Stimulated activated CD8-positive, alpha-beta memory T cell treated with anti-CD3 and anti-CD28 coated beads, Interleukin-2, amount 100 ng/mL, for 1 hour (primary cell): ENCODE measurements at places on chromosomes 11 and 22.

GRCh38 chr11:120538707-120539106 lies 27.2 kb downstream of the GRIK4 start:
- DNase-seq: no peak

- DNase-seq: no peak
Observed at GRCh38 chr11:57471496-57471895, 11.2 kb downstream of the RTN4RL2 start.

DNA sequence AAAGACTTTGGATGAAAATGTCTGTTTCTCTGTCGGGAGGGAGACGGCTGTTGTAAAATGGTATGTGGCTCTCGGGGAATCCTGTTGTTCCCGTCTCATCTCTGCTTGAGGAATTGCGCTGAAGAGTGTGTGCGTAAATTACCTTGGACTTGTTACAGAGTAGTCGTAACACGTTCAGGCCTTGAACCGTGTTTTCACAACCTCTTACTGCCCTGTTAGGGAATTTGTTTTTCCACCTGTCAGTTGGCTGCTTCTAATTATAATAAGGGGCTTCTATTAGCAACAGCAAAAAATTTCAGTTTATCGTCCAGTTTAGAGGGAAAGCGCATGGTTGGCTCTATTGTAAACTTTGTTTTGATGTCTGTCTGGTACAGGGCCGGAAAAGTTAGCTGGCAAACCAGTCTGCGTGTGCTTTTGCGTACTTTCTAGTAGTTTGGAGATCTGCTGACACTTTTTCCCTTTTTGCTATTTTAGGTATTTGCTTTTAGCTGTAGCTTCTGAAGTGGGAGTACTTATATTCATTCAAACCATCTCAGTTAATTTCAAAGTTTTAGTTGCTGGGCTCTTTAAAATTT lies 1.5 kb downstream of the HIPK3 start:
- DNase-seq: no peak

- DNase-seq: no peak
Observed at GRCh38 chr22:23713696-23714595, 23.1 kb downstream of the RGL4 start.

DNA sequence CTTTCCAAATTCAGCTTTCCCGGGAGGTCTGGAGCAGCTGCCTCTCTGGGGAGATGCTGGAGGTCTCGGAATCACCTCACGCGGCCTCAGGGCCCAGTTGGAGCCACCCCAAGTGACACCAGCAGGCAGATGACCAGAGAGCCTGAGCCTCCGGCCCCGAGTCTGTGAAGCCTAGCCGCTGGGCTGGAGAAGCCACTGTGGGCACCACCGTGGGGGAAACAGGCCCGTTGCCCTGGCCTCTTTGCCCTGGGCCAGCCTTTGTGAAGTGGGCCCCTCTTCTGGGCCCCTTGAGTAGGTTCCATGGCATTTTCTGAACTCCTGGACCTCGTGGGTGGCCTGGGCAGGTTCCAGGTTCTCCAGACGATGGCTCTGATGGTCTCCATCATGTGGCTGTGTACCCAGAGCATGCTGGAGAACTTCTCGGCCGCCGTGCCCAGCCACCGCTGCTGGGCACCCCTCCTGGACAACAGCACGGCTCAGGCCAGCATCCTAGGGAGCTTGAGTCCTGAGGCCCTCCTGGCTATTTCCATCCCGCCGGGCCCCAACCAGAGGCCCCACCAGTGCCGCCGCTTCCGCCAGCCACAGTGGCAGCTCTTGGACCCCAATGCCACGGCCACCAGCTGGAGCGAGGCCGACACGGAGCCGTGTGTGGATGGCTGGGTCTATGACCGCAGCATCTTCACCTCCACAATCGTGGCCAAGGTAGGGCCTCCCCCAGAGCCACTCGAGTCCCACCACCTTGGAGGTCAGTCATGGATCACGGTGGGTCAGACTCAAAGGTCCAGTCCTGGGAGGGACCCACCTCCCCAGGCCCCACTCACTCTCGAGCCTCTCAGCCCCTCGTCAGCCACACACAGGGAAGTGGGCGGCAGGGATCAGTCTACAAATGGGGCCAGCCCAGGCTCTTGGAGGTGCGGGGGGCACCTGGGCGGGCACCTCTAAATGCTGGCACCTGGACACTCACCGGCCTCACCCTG lies 525 bp downstream of the SLC22A12 start:
- DNase-seq: no peak

- DNase-seq: no peak
Observed at GRCh38 chr11:79902493-79902892, 461.7 kb upstream of the TENM4 start.

DNA sequence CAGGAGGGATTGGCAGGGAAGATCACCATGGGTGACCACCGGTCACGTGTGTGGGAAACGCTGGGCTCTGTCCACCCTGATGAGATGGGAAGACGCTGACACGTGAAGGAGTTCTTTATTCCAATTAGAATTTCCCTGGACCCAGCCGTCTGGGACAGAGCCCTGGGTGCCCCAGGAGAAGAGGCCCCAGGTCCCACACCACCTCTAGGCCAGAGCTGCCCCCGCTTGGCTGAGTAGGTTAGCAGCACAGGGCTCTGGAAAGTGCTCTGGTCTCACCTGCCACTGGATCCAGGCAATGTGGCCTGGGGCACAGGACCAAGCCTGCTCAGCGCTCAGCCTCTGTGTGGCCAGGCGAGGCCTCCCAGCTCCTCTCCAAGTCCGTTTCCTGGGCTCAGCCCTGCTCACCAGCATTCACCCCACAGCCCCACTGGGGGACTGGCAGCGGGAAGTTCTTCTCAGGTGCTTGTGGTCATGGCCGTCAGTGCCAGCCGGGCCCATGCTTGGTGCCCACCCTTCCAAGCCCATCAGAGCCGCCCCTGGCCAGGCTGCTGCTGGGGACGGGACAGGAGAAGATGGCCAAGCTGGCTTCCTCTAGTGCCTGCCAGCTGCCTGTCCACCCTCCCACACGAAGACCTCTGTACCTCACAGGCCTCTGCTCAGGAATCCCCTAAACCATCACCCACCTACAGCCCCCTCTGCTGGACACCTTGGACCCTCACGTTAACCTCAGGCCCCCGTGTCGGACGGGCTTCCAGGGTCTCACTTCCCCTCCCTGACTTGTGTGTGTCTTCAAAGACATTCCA lies 62.5 kb upstream of the FGF3 start:
- no peak for DNase-seq

DNA sequence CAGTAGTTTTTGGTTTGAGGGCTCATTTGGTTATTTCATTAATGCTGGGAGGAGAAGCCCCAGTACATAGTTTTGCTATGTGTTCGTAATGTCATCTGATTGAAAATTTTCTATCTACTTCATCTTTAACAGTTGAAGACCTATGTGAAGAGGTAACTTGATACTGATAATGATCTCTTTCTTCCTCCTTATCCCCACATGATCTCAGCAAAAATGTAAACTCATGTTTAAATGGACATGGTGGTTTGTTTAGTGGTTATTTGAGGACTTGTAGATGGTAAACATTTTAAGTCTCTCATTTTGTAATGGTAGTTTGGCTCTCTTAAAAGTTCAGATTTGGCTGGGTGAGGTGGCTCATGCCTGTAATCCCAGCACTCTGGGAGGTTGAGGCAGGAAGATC lies 53.7 kb upstream of the SPTBN2 start:
- no peak for DNase-seq

DNA sequence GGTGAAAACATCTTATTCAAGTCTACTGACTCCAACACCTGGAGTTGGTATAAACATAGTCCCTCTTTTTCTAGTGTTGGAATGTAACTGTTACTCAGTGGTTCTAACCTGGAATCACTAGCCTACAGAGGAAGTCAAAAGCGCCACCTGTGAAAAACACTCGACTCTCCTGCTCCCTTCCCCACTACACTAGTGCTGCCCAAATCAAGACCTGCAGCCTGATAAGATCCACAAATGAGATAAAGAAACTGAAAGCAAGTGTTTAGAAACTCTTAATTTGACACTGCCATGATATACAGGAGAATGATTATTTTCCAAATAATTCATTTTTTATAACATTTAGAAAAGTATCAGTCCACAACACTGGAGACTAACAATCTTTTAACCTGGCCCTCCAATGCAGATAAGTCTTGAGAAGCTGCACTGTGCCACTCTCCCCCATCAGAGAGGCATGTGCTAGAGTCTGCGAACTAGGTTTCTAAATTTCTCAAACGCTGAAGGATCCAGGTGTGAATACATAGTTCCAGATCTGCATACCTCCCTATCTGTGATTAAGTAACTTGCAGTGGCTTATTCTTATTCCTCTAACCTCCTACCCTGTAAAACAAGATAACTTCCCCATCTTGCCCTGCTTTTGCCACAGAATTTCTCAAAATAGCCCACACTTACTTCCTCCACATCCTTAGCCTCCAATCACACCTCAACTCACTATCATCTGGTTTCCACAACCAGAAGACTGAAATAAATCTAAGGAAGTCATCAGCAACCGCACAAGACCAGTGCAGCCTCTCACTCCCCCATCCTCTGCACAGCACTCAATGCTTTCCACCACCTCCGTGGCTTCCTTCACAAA lies 88.1 kb downstream of the RRAS2 start:
- DNase-seq: no peak

- DNase-seq: no peak
Observed at GRCh38 chr11:2675540-2675939, 24.3 kb downstream of the KCNQ1OT1 start.

DNA sequence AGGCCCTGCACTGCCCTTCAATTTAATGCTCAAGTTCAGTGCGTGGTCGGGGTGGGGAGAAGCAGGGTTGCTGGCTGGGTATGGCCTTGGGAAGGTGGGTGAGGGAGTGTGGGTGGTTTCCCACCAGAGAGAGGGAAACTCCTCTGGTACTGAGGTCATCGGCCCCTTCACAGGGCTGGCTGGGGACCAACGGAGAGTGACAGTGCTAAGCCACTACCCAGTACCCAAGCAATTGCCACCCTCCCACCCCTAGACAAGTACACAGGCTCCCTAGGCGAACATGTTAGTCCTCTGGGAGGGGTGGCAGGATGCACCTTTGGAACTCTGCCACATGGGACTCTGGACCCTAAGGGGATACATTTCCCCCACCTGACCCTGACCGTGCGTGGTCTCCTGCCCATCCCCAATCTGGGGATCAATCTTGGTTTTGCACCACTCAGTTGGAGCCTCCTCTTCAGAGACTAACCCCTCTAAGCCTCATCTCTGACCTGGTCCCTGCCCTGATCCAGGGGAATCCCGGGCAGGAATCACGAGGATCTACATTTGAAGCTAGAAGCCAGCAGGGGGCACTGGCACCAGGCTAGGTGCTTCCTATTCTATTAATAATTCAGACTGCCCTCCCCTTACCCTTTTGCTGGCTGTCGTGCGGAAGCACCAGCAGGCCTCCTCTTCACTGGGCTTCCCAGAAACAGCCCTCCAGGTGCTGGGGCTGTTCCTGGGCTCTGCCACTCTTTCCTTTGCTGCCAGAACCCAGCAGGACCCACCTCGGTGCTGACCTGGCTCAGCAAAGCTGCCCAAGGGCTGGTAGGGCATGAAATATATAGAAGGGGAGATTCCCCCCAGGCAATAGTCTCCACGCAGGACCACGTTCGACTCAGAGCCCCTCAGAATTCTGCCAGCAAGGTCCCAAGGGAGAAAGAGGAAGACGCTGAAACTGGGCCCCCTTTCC lies 377.7 kb downstream of the TENM4 start:
- no peak for DNase-seq

DNA sequence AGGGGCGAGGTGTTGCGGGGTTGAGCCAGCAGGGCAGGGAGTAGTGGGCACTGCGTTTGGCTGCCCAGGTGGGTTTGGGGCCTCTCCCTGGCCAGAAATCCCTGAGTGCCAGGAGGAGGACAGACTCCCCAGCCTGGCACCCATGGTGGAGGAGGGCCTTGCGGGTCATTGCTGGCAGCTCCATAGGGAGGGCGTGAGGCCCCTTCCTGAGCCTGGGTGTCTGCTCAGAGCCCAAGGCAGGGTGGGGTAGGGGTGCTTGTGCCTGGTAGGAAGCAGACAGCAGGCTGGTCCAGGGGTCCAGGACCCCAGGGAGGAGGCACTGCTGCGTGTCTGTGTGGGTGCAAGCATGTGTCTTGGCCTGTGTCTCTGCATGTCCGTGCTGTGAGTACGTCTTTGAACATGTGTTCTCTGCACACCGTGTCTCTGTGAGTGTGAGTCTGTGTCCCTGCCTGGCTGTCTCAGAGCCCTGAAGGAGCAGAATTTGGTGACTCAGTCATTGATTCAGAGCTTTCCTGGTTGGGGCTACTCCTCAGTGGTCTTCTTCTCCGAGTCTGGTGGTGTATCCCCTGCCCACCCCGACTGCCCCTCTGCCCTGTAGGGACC lies 3.9 kb downstream of the TSPAN4 start:
- DNase-seq: no peak

- DNase-seq: no peak
Observed at GRCh38 chr22:29055192-29055830, 6.3 kb downstream of the C22orf31 start.

- DNase-seq: no peak
Observed at GRCh38 chr22:20579273-20580120, 72.1 kb downstream of the MED15 start.

DNA sequence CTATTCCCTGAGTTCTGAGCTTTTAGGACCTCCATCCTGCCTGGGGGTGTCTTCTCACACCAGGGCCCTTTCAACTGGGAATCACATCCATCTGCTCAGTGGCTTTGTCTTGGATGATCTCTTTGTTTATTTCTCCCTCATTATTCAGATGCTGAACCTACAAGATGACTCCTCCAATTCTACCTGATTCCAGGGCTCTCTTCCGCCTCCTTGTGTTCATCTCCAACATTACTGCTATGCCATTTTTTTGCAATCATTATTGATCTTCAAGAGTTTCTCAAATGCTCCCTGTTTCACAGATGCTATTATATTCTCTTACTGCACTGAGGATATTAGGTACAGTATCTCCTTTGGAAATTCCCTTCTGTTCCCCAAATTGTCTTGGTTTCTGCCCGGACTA lies 307.7 kb downstream of the SHANK2 start:
- DNase-seq: no peak

DNA sequence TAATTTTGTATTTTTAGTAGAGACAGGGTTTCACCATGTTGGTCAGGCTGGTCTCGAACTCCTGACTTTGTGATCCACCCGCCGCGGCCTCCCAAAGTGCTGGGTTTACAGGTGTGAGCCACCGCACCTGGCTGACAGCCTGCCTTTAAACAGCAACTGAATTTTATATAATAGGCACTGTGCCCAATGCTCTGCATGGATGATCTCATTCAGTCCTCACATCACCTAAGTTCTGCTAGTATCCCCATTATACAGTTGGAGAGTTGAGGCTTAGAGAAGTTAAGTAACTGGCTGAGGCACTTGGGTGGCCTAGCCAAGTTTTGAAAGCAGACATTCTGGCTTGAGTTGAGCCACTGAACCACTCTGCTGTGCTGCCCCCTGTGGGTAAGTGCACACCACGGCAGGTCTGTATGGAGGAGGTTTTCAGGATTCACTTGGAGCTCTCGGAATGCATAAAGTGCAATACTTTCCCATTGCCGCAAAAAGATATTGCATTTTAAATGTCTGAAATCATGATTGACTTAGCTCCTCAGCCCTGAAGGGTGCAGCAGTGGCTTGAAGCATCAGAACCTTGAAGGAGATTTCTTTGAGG lies 112.4 kb downstream of the LDLRAD3 start:
- DNase-seq: no peak

DNA sequence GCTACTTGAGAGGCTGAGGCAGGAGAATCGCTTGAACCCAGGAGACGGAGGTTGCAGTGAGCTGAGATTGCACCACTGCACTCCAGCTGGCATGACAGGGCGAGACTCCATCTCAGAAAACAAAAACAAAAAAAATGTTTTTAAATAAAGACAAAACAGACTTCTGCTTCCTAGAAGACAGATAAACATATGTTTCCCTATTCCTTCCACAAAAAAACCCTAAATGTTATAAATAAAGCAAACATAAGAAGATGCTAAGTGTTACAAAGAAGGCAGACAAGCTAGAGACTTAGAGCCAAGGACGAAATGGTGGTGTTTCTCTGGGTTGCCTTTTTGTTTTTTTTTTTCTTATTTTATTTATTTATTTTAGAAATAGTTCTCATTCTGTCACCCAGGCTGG lies 5.6 kb upstream of the CLDN5 start:
- no peak for DNase-seq
